ENCODE measurements at places on chromosomes 6 and 20.

GRCh38 chr6:107982486-107982885 is 24.5 kb upstream of the SEC63 start:
- DNase-seq: no peak

DNA sequence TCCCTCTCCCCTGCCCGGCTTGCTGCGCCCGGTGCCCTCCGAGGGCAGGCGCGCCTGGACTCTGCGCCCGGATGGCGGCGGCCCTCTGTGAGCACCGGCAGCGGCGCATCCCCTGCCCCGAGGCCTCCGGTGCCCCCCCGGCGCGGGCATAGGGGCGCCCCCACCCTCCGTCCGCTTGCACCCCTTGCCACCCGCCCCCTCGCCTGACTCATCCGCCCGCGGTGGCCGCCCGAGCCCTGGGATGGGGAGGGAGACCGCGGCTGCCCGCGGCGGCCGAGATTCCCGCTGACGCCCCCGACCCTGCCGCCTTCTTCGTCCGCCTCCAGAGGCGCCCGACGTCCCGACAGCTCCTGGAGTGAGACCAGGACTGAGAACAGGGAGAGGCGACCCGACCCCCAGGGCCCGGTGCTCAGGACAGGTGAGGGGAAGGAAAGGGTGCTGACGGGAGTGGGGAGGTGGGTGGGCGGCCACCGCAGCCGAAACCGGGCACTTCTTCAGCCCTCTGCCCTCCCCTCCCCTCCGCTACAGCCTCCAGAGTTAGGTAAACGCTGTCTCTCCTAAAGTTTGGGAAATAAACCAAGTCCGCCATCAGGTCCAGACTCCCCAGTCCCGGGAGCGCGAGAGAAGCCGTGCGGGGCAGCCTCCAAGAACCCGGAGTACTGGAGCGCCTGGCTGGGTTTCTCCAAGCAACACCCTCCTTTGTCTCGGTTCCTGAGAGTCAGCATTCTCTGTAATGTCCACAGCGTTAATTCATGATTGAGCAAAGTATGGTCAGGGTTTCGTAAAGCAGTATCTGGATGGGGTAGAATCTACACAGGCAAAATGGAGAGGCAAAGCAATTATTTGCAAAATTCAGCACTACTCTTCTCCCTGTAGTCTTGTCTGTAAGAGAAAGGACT is 539 bp downstream of the TMEM200A start:
- peak; percentile 58 for DNase-seq

GRCh38 chr20:16601047-16601446 is 27.8 kb upstream of the KIF16B start:
- DNase-seq: no peak

- no peak for DNase-seq
Measured at GRCh38 chr6:105745464-105746129, 340.5 kb upstream of the PRDM1 start.

DNA sequence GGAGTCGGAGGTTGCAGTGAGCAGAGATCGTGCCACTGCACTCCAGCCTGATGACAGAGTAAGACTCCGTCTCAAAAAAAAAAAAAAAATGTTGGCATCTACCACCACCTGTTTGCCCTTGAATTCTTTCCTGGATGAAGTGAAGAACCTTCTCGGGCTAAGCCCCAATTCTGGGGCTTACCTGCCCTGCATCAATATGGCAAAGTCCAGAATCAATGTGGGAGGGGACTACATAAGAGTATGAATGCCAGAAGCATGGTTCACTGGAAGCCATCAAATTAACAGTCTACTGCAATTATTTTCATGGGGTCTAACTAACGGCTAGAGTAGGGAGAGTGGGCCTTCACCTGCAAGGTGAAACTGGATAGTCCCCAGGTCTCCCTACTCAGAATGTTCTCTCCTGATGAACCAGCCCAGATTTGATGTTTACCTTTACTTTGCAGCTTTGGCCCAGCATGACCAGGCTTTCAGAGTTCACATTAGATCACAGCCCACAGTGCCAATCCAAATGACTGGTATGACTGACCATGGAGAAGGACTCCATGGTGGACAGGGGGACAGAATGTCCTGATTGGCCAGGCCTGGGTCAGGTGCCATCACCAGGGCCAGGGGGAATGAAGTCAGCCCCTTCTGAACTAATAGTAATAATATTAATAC is 7.0 kb upstream of the RALY start:
- no peak for DNase-seq
